ENCODE measurements at places on chromosomes 11 and 22.

- DNase-seq, result no peak
Observed at GRCh38 chr22:39996732-39997131, 2.0 kb downstream of the FAM83F start.

- DNase-seq, result no peak
Observed at GRCh38 chr11:45671246-45672171, 6.1 kb upstream of the CHST1 start.

- DNase-seq, result no peak
Observed at GRCh38 chr11:72297828-72298227, 53.9 kb upstream of the PHOX2A start.

- no peak for DNase-seq
Observed at GRCh38 chr11:92198268-92198667, 26.4 kb upstream of the FAT3 start.

- no peak for DNase-seq
Observed at GRCh38 chr11:111707039-111707690, 59.0 kb downstream of the PPP2R1B start.

- no peak for DNase-seq
Observed at GRCh38 chr11:60743058-60743457, 13.6 kb upstream of the MS4A15 start.

GRCh38 chr11:21814169-21814568 is 378.7 kb upstream of the ANO5 start:
- DNase-seq, result no peak

DNA sequence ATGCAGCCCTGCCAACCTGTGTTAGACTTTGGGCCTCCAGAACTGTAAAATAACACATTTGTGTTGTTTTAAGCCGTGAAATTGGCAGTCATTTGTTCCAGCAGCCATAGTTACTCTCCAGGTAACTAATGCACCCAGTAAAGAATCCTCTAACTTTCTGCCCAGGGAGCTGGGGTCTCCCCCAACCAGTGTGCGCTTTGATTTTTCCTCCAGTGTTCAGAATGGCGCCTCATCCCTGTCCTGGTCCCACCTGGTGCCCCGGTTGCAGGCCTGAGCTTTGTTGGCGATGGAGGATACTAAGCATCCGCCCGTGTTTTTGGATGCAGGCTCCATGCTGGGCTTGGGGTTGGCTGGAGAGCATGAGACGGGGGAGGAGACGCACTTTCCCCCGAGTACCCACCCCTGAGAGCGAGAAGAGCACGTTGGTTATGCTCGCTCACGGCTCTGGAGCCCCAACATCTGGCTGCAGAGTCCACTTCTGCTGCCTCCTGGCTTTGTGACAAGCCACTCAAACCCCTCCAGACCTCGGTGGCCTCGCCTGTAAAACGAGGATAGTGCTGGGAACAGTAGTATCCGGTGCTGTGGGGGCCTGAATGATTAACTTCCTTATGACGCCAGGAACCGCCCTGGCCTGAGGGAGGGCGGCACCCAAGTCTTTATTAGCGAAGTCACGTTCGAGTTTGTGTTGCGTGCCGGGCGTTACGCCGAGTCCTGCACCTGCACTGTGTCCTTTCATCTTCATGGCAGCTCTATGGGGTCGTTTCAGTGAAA is 25.8 kb downstream of the MRGPRD start:
- peak; percentile 66 for DNase-seq

DNA sequence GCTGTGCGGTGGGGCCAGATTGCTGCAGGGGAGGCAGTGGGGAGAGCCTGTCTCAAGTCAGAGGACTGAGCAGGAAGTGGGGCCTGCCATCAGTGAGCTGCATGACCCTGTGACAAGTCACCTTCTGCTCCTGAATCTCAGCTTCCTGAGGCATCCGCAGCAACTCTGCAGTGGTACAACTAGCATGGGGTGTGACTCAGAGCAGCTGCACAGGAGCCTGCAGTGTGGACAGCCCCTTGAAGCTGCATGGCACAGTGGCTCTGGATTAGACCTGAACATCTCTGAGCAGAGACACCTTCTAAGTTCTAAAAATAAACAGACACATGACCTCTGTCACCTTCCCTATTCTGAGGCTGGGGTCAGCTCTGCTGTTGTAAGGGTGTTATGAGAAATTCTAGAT is 18.0 kb downstream of the FAM227A start:
- DNase-seq, result no peak

- no peak for DNase-seq
Observed at GRCh38 chr22:19498154-19498865, 18.6 kb downstream of the CDC45 start.

GRCh38 chr11:128796270-128796669 is 70.8 kb downstream of the KCNJ1 start:
- no peak for DNase-seq

- DNase-seq, result no peak
Observed at GRCh38 chr22:36221799-36222751, 17.3 kb downstream of the APOL2 start.

GRCh38 chr11:2737866-2738265 is 38.1 kb upstream of the KCNQ1OT1 start:
- no peak for DNase-seq

- no peak for DNase-seq
Observed at GRCh38 chr11:7448201-7448600, 37.1 kb upstream of the OLFML1 start.

DNA sequence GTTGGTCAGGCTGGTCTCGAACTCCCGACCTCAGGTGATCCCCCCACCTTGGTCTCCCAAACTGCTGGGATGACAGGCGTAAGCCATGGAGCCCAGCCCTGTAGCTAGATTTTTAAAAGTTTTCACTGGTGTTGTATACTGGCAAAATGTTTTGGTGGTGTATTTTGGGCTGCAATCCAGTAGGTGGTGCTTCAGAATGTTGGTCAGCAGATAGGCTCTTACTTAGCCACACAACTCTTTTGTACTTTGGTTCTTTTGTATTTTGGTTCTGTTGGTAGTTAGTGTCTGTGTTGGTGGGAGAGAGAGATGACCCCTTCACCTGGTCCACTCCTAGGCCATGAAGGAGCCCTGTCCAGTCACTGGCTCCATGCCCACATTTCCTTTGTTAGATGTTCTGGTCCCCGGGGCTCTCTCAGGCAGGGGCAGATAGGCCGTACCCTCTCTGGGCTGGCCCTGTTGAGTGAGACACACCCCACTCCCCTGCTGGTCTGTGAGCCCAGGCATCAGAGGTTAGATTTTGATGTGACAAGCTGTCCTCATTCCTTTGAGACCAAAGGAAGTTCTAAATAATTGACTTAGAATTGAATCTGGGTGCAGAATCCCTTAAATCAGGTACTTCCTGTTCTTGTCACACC is 123.8 kb downstream of the DDX10 start:
- no peak for DNase-seq

GRCh38 chr22:36285017-36285416 is 32.1 kb downstream of the APOL1 start:
- DNase-seq, result no peak

GRCh38 chr22:28443526-28443876 is 236.1 kb downstream of the TTC28 start:
- peak; percentile 89 for DNase-seq

GRCh38 chr11:86696004-86696403 is 23.6 kb upstream of the ME3 start:
- no peak for DNase-seq

- no peak for DNase-seq
Observed at GRCh38 chr11:11467312-11467711, 114.3 kb upstream of the CSNK2A3 start.

DNA sequence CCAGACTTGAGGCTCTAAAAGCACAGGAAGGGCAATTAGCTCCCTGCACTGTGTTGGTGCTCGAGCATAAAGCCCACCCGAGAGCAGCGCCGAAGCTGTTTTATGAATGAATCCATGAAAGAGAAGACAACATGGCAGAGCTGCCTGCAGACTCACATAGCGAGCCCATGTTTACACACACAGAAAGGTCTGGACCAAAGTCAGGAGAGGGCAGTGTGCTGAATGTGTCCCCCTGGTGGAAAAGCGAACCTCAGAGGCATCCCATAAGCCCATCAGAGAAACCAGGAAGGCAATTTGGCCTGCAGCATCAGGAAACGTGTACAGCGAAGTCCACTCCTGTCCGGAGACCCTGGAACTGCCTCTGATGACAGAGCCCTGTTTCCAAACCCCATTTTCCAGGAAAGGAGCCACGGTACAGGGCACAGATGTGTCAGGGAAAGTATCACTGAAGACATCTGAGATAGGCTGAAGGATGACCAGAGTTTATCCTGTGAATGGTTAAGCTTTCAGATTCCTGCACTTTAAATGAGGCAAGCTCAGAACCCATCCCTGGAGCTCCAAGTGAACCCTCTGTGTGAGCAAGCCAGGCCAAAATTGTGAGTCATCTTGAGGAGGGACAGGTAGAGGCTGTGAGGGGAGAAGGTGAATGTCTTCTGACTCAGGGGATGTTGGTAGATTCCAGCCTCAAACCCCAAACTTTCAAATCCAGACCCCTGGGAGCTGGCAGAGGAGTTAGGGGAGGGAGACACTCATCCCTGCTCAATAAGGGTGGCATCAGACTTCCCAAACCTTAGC is 36.9 kb downstream of the CHRDL2 start:
- no peak for DNase-seq

GRCh38 chr11:34466802-34467488 is 28.2 kb downstream of the CAT start:
- no peak for DNase-seq

GRCh38 chr11:120794748-120795147 is 229.2 kb upstream of the TBCEL start:
- DNase-seq, result no peak

DNA sequence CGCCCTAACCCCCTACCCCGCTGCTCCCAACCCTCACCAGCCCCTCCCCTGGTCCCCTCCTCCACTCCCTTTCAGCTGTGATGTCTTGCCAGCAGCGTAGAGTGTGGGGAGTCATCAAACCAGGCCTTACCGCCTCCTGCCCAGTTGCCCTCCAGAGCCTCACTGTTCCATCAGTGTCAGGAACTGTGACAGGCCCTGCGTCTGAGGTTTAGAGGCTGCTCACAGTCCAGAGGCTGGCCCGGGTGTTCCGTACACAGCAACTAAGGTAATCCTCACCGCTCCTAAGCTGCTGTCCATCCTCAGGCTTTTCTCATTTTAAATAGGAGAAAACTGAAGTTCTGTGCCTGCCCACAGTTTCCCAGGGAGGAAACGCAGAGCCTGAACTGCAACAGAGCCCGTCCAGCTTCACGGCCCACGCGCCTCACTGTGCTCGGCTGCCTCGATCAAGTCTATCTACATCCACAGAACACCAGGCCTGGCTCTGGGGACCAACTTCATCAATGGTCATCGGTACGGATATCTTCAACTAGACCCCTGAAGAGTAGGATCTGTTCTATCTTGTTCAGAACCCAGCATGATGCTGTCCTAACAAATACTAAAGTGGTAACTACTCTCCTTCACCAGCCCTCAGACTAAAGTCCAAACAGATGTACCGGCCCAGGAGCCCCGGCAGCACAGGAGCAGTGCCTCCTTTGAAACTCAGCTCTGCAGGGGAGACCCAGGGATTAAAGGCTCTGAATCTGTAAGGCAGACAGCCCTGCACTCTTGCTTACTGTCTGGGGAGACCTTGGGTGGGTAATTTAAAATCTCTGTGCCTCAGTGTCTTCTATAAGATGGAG is 10.3 kb downstream of the VPS37C start:
- peak; percentile 12 for DNase-seq

DNA sequence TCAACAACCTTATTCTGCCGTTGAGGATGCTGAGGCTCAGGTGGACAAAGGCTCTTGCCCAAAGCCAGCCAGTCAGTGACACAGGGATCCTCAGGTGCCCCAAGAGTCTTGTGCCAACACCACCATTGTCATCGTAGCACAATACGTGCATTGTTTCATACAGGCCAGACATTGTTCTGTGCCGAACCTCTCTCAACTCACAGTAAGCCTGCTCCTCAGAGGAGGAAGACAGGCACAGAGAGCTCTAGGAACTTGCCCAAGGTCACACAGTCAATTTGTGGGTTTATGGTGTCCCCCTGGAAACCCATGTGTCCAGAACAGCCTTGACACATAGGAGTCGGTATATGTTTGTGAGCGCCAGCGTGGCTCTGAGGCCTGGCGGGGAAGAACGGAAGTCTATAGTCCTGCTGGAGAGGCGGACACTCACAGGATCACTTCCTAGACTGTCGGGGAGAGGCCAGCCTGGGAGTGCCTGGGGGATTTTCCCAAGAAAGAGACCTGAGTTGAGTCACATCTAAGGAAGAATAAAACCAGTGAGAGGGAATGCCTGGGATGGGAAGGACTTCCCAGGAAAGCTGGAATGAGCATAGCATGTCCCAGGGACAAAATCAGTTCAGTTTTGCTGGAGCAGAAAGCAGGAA is 20.2 kb downstream of the LIF start:
- DNase-seq, result no peak

DNA sequence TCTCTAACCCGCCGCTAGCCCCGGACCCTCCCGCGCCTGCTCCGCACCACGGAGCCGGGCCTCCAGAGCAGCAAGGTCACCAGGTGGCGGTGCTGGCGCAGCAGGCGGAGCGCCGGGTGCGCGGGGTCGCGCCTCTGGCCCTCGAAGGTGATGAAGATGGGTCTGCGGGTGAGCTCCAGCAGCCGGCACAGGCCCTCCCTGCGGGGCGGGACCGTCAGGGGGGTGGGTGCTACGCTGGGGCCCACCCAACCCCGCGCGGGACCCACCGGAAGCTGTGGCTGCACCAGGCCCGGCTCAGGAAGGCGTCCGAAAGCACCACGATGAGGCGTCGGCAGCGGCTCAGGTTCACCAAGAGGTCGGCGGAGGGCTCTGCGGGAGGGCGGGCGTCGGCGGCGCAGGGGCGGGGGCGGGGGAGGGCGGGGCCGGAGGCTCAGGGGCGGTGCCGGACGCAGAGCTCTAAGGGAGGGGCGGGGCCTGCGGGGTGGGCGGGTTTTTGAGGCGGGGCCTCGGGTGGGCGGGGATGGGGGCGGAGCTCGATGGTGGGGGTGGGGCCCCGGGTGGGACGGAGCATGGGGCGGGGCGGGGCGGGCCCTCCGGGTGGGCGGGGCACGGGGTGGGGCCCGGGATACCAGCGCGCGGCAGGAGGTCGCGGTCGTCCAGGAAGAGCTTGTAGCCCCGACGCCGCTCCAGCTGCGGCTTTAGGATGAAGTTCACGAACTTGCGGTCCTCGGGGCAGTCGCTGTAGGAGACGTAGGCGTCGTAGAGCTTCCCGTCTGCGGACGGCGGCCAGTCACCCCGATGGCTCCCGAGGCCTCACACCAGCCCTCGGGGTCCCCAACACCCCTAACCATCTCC is 7.8 kb downstream of the SIGIRR start:
- DNase-seq, result peak; percentile 75

- DNase-seq, result no peak
Observed at GRCh38 chr22:49724030-49724892, 103.4 kb downstream of the BRD1 start.

GRCh38 chr11:130071211-130071712 is 1.6 kb downstream of the APLP2 start:
- DNase-seq, result peak; percentile 20

DNA sequence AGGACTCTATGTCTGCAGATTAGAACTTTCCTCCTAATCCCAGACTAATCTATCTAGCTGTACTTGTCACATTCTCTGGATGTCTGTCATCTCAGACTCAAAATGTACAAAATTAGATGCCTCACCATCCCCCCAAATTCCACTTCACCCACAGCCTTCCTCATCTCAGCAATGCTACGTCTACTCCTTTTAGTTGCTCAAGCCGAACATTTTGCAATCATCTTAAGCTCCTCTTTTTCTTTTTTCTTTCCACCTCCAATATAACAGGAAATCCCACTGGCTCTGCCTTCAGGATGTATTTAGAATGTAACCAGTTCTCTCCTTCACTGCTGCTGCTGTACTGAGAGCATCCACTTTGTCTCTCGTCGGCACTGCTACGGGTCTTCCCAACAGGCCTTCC is 1091.8 kb downstream of the TBC1D22A start:
- DNase-seq, result no peak

Measured in right hindlimb (tissue), 1 donor.